Activated CD8-positive, alpha-beta T cell treated with anti-CD3 and anti-CD28 coated beads for 36 hours (primary cell): ENCODE measurements at places on chromosomes 7 and 10. TPM values are rescaled to one million over a fixed set of nuclear protein-coding genes. Genes with fewer than 3 reads are reported as not detected.

IFIT2 gene
- total RNA-seq, result 41.6 TPM

- no peak for DNase-seq
Observed at GRCh38 chr10:131048606-131049005, 262.9 kb downstream of the TCERG1L start.

KIF20B gene
- 63.2 TPM for total RNA-seq

TLX1 gene
- total RNA-seq, result not detected

DNA sequence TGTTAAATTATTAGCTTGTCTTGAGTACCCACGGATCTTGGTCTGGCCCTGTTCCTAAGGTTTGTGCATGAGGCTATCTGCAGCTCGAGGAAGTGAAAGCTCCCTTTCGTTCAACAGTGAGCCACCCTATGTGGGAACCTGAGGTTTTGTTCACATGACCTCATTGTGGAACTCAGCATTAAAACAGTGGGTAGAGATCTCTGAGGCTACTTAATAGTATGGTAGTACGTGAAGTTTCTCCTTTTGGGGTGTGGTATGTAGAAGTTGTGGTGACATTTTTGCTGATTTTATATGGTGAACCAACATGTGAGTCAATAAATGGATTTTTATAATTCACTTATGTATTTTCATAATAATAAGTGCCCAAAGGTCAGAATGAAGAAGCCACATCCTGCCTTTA is 252.7 kb upstream of the FERD3L start:
- DNase-seq, result no peak

DNA sequence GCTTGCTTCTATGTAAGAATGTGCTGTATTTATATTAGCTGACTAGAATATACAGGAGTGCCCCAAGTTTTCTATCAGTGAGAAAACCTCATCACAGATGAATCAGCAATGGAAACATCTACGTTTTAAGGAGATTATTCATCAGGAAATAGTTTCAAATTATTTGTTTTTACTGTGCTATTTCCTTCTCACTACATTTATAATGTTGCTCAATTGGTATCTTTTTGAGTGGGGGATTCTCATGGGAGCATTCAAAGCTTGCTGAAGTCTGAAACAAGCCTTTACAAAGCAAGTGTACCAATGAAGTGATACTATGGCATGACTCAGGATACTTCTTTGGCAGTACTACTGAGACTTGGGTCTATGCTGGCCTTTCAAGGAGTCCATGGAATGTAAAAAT is 191.1 kb upstream of the SLC26A5 start:
- DNase-seq, result no peak

NEUROD6 gene
- total RNA-seq, result not detected

ASB10 gene
- total RNA-seq, result not detected

DNA sequence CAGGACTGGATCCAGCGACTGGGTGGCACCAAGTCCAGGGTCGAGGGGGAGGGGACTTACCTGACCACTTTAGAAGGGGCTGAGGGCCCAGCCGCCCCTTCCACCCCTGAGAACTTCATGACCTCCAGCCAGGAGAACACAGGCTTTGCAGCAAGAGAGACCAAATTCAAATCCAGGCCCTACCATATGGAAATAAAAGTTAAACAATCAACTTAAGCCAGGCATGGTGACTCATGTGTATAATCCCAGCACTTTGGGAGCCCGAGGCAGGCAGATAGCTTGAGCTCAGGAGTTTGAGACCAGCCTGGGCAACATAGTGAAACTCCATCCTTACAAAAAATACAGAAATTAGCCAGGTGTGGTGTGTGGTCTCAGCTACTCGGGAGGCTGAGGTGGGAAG is 61.9 kb downstream of the COL13A1 start:
- DNase-seq, result no peak

TWIST1 gene
- total RNA-seq, result not detected

STK17A gene
- 42.4 TPM for total RNA-seq

- no peak for DNase-seq
Observed at GRCh38 chr7:97752215-97752614, 20.3 kb downstream of the TAC1 start.

GRCh38 chr10:131644289-131644688 is 256.5 kb upstream of the PPP2R2D start:
- DNase-seq, result no peak

- DNase-seq, result no peak
Observed at GRCh38 chr7:41878309-41879295, 175.7 kb upstream of the INHBA start.

GFRA1 gene
- not detected for total RNA-seq

- DNase-seq, result no peak
Observed at GRCh38 chr10:96344178-96344577, 14.6 kb downstream of the OPALIN start.

EBF3 gene
- not detected for total RNA-seq

GRCh38 chr7:148973256-148973655 is 55.0 kb downstream of the PDIA4 start:
- no peak for DNase-seq

DNA sequence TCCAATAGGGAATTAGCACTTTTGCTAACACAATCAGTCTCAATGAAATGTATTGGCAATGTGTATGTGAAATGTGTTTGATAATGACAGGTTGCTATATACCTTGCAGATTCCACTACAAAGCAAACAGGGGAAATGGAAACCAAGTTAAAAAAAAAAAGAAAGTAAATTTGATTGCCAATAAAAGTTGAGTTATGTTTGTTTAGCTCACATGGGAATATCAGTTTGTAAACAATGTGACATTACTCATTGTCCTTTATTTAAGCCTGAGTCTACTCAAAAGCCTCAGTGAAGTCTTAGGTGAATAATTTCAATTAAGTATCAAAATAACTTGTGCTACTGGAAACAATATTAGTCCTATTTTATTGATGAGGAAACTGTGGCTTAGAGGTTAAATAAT is 285.2 kb downstream of the CACNA2D1 start:
- no peak for DNase-seq

GRCh38 chr7:37921876-37922275 is 1.4 kb downstream of the EPDR1 start:
- no peak for DNase-seq

- no peak for DNase-seq
Observed at GRCh38 chr7:109745677-109746410, 1176.2 kb downstream of the DNAJB9 start.

DNA sequence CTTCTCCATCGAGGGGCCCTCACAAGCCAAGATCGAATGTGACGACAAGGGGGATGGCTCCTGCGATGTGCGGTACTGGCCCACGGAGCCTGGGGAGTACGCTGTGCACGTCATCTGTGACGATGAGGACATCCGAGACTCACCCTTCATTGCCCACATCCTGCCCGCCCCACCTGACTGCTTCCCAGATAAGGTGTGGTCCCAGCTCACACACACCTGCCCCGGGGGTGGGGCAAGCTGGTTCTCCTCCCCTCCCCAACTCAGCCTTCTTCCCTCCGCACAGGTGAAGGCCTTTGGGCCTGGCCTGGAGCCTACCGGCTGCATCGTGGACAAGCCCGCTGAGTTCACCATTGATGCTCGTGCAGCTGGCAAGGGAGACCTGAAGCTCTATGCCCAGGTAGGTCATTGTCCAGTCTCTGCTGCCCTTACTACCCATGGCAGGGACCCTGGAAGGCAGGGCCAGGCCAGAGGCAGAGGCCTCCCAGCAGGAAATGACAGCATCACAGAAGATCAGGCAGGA is 11.0 kb downstream of the FLNC start:
- DNase-seq, result no peak
